CD4-positive, alpha-beta memory T cell (primary cell): ENCODE measurements at places on chromosomes 5 and 9. TPM values are rescaled to one million over a fixed set of nuclear protein-coding genes. Genes with fewer than 3 reads are reported as not detected.

DNA sequence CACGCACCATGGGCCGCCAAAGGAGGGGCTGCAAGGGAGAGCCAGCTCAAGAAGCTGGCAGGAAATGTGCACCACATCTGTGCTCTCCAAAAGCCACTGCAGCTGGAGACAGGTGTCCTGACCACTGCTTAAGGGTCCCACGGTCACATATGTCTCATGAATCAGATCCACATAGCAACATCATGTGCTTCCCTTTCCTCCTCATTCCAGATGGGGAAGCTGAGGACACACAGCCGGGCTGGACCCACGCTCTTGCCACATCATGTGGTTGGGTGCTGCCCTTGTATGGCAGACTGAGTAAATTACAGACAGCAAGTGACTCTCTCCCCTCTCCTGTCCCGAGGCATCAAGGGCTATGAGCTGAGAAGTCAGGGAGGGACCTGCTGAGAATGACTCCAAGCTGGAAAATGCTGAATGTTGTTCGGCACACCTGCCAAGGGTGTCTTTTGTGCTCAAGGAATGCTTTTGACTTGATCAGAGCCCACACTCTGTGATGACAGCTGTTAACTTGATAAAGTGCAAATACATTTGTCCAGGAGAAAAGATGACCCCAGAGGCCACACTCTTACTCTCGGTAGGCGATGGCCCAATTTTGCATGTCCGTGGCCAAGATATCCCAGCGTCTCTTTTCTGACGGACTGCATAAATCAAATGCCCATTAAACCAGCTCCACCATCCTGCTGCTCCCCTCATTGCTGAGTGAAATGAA lies 58.2 kb downstream of the NSUN2 start:
- DNase-seq, result no peak

- DNase-seq, result no peak
Observed at GRCh38 chr9:95609426-95609825, 92.7 kb upstream of the PTCH1 start.

GRCh38 chr9:16236311-16236710 lies 634.2 kb downstream of the BNC2 start:
- no peak for DNase-seq

Gene IL13
- not detected for total RNA-seq

DNA sequence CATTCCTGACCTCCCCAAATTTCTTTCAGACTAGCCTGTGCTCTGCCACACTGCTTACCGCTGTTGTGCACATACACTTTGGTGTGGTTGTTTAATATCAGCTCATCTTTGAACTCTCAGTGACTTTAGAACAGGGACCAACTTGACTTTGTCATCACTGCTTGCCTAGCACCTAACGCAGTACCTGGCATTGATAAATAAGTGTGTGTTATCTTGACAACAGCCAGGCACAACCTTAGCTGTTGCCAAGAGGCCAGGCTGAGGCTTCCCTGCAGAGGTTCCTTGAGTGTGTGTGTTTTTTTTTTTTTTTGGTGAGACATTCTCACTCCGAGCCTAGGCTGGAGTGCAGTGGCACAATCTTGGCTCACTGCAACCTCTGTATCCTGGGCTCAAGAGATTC lies 41.0 kb upstream of the SLC28A3 start:
- no peak for DNase-seq

- DNase-seq, result no peak
Observed at GRCh38 chr5:80565330-80565729, 4.8 kb downstream of the ANKRD34B start.

Gene FAM169A
- 16.8 TPM for total RNA-seq

Gene IFNB1
- total RNA-seq, result not detected

DNA sequence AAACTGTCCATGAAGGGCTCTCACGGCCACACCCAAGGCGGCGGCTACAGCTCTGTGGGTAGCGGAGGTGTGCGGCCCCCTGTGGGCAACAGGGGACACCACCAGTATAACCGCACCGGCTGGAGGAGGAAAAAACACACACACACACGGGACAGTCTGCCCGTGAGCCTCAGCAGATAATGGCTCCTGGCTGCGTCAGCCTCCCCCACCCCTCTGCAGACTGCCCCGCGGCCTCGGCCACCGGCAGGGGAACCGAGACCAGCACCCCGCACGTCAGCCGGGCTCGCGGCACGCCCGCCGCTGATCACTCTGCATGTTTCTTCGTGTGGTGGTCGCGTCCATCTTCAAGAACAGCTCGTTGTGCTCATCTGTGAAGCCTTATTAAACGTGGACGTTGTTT lies 41.5 kb downstream of the TENT4A start:
- DNase-seq, result no peak

Gene ZNF454
- total RNA-seq, result not detected

DNA sequence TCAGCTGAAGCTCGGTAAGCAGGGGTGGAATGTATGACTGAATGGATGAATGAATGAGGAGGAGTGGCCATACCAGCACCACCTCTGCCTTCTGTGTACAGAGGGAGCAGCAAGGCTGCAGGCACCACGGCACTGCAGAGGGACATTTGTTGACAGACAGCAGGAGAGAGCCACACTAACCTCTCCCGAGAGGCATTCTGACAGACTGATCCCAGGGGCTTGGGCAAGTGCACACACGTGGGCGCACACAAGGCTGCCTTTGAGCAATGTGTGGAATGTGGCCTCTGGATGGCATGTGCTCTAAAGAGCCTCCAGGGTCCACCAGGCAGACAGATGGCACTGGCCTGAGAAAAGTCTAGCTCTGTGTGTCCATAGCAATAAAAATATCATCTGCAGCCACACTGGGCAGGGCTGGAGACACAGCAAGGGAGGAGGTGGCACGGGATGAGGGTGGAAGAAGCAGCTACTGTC lies 111.8 kb downstream of the ACTL7B start:
- no peak for DNase-seq

Gene COL23A1
- 0.25 TPM for total RNA-seq

- peak; percentile 51 for DNase-seq
Observed at GRCh38 chr9:121169094-121169601, 32.5 kb downstream of the RAB14 start.

Gene CCDC192
- not detected for total RNA-seq

Gene SCGB3A2
- total RNA-seq, result not detected

DNA sequence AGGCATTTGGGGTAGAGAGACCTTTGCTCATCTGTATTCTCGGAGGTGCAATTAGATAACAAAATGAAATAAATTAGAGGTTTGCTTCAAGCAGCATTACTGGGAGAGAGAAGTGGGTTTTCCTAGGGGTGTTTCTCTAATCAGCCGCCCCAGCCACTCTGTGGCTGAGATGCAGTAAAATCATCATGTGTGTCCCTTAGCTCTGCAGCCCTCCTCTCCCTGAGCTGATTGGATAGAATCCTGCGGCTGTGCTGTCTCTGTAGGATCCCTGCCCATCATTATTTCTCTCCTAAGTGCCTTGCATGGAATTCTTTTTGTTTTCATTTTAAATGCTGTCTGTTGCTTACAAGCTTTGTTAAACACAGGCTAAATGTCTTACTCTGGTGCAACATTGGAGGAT lies 171.4 kb downstream of the SH3GL2 start:
- no peak for DNase-seq

DNA sequence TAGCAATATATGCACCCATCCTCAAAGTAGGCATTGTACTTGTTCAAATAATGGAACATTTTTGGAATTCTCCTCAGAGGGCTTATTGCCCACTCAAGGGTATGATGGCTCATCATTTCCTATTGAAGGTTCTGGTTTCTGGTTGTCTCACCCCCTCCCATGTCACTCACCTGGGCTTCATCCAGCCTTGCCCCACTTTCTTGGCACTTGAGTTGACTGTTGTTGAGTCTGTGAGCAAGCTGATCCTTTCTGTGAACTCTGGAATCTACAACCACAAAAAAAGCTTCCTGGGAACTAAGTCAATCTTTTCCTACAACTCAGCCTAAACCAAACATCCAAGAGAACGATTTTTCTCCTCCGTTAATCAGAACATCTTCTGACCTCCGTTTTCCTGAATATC lies 73.9 kb upstream of the ANKH start:
- no peak for DNase-seq

- no peak for DNase-seq
Observed at GRCh38 chr5:104372796-104373195, 810.2 kb upstream of the NUDT12 start.

Gene GPR151
- total RNA-seq, result not detected

Gene FAM151B
- 0.47 TPM for total RNA-seq

GRCh38 chr9:124511426-124511840 lies 4.2 kb upstream of the NR5A1 start:
- no peak for DNase-seq

DNA sequence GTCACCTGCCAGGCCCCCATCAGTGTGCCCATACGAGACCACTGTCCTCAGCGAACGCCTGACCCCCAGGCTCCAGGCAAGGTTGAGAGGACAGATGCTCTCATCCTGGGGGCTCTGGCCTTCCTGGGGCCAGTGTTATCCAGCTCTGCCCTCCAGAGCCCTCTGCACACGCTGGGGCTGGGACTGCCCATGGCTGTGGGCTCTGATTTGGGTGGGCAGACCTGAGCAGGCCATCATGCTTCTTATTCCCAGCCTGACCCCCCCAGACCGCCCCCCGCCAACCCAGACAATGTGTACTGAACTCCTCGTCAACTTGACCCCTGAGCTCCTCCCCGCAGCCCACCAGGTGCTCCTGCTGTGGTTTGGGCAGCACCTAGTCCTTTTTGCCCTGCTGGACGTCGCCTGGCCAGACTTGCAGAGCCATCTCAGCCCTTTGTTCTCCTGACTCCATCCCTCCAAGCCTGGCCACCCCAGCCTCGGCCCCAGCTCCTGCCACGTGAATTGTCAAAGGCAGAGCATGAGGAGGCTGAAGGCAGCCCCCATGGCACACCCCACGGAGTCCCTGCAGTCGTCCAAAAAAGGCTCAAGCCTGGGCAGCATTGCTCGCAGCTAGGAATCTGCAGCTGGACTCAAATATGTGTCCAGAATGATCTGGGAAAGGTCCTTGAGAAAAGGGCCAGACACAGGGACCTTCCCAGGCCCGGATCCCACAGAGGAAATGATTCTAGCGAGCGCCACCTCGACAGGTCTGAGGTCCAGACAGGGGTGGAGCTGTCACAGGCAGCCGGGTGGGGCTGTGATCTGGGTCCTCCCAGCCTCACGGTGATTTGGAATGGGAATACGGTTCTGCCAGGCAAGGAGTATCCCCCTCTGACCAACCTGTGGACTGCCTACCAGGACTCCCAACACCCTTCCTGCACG lies 87.0 kb downstream of the ADAMTS2 start:
- no peak for DNase-seq

Gene ENC1
- total RNA-seq, result 0.61 TPM
